ENCODE measurements at places on chromosomes 6 and 20.

DNA sequence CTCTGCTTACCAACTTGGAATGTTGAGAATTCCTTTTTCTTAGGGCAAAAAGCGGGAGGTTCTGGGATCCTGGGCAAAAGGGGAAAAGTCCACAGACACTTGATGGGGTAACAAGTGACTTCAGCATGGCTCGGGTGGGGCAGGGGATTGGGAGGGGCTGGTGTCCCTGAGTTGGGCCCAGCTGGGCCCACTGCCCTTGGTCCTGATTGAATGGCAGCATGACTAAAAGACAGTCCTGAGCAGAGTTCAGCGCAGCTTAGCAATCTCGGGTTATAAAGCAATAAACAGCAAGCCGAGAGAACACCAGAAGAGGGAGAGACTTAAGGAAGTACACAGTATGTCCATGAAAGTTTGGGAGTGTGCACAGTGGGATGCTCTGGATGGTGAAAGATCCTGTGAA lies 5.6 kb downstream of the PPP2R5D start:
- DNase-seq = no peak

- no peak for DNase-seq
Measured at GRCh38 chr6:57302477-57302876, 15.0 kb upstream of the PRIM2 start.

GRCh38 chr20:32965581-32966373 lies 38.5 kb downstream of the SUN5 start:
- no peak for DNase-seq

DNA sequence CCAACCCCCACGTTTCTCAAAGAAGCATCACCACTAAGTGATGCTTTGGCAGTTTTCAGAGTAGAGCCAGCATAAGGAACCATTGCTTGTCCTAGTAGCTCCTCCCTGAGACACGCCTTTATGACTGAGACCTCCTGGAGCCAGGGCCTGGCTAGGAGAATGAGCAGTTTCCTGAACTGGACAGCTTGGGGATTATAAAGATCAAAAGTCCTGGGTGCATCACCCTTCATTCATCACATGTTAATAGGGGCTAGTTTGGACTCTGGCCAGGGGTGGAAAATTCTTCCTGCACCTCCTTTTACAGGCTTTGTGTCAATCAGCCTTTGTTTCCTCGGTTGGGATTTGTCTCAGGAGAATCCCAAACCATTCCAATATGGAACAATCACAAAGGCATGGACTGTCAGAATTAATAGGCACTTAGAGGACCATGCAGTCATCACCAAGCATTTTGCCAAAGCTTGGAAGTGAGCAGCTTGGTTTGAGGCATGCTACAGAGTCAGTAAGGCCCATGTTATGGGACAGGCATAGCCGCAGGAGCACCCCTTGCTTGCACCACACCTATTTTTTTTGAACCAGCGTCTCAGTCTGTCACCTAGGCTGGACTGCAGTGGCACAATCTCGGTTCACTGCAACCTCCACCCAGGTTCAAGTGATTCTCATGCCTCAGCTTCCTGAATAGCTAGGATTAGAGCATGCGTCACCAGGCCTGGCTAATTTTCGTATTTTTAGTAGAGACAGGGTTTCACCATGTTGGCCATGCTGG lies 64.9 kb upstream of the TGM3 start:
- no peak for DNase-seq

DNA sequence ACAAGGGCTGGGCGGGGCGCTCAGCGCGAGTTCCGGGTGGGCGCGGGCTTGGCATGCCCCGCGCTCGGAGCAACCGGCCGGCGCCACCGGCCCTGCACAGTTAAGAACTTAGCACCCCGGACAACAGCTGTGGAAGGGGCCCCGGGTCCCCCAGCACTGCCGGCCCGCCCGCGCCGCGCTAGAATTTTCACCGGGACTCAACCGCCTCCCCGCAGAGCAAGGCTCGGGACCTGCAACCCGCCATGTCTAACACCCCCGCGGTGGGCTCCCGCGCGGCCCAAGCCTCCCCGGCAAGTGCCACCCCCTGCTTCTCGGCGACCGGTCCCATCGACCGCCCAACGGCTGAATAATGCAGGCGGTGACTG lies 5.2 kb upstream of the PSMG4 start:
- no peak for DNase-seq

GRCh38 chr20:61754976-61755778 lies 310.5 kb downstream of the TAF4 start:
- no peak for DNase-seq

DNA sequence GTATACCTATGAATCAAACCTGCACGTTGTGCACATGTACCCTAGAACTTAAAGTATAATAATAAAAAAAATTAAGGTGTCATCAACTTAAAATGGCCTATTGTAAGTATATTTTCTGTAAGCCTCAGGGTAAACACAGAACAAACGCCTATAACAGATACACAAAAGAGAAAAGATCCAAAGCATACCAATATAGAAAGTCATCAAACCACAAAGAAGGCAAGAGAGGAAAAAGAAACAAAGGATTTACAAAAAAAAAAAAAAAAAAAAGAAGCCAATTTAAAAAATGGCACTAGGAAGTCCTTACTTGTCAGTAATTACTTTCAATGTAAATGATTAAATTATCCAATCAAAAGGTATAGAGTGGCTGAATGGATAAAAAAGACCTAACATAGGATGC lies 24.6 kb upstream of the ASF1A start:
- no peak for DNase-seq

DNA sequence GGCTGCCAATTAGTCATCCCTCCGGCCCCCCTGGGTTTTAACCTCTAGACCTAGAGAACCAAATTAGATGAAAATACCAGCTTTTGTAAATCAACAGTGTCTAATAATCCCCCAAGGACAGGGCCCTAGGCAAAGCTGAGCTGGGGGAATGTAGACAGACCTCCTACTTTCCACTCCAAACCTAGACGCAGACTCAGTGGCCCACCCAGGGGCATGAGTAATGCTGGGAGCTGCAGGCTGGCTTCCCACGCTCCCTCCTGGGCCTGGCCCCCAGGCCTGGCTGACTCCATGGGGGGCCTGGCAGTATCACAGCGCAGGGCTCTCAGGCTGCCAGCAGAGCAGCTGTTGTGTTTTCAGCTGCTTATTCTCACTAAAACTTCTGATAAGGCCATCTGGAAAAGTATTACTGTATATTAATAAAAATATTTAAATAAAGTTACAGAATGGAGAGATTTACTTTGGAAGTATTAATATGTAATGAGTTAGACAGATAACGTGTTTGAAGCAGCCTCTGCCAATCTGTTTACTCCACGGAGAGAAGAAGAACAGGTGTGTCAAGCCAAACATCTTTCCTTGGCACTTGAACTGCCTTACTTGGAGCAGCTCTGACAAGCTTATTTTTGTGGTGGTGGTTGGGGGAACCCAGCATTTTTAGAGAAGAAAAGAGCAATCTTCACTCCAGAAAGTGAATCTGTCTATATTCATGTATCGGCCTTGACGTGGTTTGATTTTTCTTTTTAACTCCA lies 144.0 kb upstream of the AGPAT4 start:
- no peak for DNase-seq

DNA sequence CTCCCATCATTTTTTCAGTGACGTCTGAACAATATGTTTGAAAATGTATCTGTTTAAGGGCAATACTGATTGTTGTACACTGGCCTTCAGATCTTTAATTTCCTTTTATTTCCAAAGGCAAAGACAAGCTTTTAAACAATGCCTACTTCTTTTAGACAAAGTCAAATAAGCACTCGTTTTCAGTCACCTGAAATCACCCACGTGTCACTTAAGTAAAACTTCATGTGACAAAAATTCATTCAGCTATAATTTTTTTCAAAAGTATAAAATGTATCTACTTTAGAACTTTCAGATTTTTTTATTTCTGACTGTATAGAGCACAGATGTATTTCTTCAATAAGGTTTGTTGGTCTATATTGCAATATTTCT lies 113.5 kb upstream of the BEND6 start:
- no peak for DNase-seq

DNA sequence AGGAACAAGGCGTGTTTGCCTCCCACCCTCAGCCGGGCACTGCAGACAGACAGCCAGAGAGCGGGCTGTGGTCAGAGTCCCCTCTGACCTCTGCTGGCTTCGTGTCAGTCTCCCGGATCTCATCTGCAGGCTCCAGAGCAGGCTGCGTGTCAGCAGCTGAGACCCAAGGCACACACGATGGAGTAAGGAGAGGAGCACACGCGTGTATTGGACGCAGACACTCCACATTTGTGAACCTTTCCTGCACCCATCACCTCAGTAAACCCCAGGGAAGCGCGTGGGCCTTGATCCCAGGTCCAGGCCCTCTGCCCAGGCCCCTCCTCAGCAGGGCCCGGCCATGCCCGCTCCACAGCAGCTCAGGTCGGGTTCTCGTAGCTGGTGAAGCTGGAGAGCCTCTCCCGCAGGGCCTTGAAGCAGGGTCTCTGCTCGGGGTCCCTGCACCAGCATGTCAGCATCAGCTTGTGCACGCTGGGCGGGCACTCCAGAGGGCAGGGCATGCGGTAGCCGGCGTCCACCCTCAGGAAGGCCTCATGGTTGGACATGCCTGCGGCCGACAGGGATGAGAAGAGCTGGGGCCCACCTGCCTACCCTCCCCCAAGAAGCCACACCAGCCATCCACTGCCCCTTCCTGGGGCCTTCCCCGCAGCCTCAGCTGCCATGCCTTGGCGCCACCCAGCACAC lies 7.9 kb downstream of the PTK6 start:
- no peak for DNase-seq

- no peak for DNase-seq
Measured at GRCh38 chr6:98310443-98310842, 523.9 kb upstream of the POU3F2 start.

Data from right renal cortex interstitium (tissue), 3 donors.